ENCODE measurements at places on chromosomes 3 and 15.

GRCh38 chr3:145359040-145359439, 801.9 kb downstream of the PLOD2 start:
- DNase-seq: no peak

DNA sequence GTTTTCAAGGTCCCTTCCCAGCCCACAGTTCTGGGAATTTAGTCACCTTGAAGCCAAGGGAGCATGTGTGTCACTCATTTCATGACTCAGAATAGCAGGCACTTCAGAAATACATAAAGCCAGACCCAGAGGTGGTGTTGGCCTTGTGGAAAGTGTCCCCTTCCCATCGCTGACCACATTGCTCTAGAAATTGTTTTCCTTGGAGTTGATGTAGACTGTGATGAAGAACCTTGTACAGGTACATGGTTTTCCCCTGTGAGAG, 158.8 kb downstream of the SLCO3A1 start:
- DNase-seq: no peak

GRCh38 chr3:56769116-56769707, 32.5 kb downstream of the ARHGEF3 start:
- no peak for DNase-seq

DNA sequence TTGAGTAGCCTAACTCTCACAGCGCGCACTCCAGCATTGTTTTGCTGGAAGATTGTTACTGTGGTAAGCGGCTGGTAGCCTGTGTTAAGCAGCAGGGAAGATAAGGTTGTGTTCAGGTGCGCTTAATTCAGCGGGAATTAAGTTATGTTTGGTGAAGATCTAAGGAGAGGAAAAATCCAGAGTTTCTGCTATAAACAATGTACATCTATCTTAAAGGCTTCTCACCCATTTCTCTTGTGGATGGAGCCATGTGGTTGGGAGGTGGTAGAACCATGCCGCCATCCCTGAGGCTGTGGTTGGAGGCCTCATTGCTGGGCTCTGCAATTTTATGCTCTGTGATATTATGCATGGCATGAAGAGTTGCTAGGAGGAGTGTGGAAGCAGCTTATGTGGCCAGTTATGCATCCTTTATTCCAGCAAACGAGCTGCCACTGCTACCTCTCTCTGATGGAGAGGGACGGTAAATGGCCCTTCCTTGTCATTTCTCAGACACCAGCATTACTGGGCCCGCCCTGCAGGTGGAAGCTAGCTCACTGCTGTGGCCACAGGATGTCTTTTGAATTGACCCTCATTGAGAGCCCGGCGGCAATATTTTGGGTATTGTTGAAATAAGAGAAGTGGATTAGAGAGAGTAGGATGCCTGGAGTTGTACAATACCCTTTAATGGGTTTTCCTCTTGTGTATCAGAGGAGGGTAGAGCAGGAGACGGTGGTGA, 1.3 kb downstream of the MINAR1 start:
- DNase-seq: no peak

GRCh38 chr3:186386883-186387560, 25.0 kb upstream of the DGKG start:
- DNase-seq: no peak

GRCh38 chr3:46695962-46696894, 2.7 kb upstream of the ALS2CL start:
- peak; percentile 49 for DNase-seq

GRCh38 chr3:50254577-50255250, 14.2 kb upstream of the SEMA3B start:
- peak; percentile 69 for DNase-seq

- no peak for DNase-seq
These were observed 22.5 kb downstream of the MBNL1 start for GRCh38 chr3:152291238-152291637.
